Pulmonary artery endothelial cell (primary cell): ENCODE measurements at places on chromosomes 6 and 20. TPM values are rescaled to one million over a fixed set of nuclear protein-coding genes. Genes with fewer than 3 reads are reported as not detected.

- no peak for DNase-seq
These were observed 62.6 kb downstream of the GINS1 start for GRCh38 chr20:25470045-25470444.

GRCh38 chr6:25136854-25137253 is 142.3 kb upstream of the CARMIL1 start:
- DNase-seq: no peak

DNA sequence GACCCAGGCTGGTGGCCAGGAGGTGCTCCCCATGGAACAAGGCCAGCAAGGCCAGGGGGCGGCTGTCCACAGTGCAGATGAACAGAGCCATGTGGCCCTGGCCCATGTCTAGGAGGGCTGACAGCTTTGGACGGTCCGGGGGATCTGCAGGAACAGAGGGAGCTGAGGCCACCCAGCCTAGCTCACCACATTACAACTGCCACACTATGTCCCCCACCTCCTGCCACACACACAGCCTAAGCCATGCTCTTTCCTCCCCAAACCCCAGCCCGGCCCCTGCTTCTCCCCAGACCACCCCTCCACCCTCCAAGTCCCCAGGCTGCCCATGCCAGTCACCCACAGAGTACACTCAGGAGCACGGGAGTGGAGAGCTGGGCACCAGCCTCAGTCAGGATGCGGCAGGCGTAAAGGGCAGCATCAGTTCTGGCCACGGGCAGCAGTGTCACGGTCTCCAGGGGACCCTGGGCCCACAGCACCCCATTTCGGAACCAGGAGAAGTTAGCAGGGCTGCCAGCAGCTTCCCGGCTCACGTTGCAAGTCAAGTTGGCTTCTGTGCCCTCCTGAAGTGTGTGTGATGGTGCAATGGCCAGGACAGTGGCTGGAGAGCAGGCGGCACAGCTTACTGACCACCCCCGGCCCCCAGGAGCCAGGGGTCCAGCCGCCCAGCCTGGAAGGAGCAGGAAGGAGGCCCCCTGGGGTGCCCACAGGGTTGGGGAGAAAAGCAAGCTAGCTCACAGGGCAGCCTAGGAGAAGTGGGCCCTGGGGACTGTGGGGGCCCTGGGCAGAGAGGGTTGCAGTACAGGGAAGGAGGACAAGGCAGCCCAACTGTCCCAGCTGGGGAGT is 15.2 kb upstream of the ADAM33 start:
- DNase-seq: no peak

Gene SYNJ2
- total RNA-seq: 60.3 and 62.3 TPM in 2 replicates

DNA sequence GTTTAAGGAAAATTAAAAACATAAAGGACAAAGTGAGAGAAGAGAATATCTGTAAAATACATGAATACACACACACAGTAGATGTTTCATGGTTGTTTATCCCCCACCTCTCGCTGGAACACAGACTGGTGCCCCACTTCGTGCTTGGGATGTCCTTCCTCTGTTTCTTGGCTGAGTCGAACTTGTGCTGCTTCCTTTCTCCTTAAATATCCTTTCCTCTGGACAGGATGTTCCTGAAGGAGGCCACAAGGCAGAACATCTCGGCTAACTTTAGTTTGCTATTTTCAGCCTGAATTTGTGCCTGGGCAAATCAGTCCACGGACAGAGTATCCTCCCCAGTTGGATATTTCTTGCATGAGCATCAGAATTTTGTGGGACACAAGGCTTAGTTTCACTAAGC is 54.7 kb upstream of the ZMYND8 start:
- no peak for DNase-seq

DNA sequence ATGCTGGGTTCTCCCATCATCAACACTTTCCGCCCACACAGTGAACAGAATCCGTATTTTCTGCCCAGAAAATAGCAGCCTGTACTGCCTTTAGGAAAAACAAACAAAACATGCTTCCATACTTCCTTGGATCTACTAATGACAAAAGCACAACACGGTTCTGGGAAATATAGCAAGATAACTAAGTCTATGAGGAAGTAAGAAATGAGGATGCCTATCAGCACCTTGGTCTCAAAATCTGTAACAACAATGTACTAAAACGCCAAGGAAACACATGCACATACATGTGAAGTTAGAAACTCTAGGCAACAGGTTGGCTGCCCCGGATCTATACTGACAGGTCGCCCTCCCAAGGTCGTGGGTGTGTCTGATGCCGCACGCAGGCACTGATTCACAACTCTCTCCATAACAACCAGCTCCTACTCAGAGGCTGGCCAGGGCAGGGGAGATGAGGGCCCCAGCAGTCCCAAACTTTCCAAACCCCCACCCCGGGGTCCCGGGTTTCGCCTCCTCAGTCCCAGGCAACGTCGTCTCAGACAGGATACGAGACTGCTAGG is 710 bp downstream of the BTBD9 start:
- no peak for DNase-seq
